ENCODE measurements at places on chromosomes 16 and 17.

DNA sequence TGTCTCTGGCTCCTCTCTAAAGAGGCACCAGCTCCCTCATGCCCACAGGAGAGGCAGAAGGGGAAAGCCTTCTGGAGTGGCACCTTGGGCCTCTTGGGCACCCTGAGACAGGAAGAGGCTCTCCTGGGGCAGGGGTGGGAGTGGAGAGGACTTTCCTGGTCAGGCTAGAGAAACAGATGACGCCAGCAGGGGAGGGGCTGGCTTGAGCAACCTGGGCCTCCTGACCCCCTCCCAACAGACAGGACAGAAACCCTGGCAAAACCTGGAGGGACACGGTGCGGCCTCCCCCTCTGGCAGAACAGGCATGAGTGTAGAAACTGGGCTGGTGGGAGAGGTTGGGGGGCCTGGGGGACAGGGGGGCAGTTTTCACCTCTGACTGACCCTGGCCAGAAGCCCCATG, 6.1 kb downstream of the SMIM5 start:
- H3K27ac ChIP-seq = no peak overlapping the region
- H3K4me1 ChIP-seq = peaks cover 18% of the 10 kb centered on the region
- no peak overlapping the region for H3K4me3 ChIP-seq

DNA sequence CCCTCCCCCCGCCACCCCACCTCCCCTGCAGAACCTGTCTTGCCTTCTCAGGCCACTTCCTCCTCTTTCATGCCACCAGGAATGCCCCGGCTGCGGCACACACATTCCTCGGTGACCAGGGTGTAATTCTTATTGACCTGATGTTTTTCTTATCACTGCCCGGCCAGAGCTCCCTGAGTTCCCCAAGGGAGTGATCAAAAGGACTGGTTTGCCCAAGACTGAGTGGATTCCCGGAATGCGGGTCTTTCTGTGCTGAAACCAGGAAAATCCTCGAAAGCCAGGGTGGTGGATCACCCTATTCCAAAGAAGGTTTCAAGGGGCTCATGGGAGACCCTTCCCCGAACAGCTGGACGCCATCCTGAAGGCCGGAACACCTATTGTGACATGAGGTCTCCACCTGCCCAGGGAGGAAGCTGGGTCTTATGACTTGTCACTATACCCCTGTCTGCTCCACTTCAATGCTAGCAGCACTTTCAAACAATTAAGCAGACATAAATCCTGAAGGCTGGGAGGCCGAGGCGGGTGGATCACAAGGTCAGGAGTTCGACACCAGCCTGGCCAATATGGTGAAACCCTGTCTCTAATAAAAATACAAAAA, 53.0 kb upstream of the RPL38 start:
- no peaks in the 10 kb centered on the region for H3K27me3 ChIP-seq
- DNase-seq = no peak
- no peaks in the 10 kb centered on the region for H3K4me1 ChIP-seq
- no peak overlapping the region for H3K4me3 ChIP-seq
- H3K36me3 ChIP-seq = no peaks in the 10 kb centered on the region

DNA sequence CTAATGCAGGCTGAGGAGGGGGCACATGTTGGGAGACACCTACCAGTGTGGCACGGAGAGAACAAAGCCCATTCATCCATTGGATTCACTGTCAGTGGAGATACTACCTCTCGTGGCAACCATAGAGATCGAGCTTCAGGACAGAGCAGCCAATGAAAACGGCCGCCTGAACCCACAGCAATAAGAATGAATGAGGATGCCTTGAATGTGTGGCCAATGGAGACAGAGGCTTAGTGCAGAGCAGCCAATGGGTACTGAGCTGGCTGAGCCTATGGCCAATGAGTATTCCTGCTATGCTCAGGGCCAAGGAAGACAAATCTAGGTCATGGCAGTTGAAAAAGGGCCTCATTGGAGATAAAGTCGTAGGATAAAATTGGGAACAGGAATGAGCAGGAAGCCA, 10.9 kb downstream of the ARHGEF15 start:
- H3K36me3 ChIP-seq = no peaks in the 10 kb centered on the region
- no peak overlapping the region for H3K27ac ChIP-seq
- no peak overlapping the region for H3K4me3 ChIP-seq
- peaks cover 16% of the 10 kb centered on the region for H3K27me3 ChIP-seq

DNA sequence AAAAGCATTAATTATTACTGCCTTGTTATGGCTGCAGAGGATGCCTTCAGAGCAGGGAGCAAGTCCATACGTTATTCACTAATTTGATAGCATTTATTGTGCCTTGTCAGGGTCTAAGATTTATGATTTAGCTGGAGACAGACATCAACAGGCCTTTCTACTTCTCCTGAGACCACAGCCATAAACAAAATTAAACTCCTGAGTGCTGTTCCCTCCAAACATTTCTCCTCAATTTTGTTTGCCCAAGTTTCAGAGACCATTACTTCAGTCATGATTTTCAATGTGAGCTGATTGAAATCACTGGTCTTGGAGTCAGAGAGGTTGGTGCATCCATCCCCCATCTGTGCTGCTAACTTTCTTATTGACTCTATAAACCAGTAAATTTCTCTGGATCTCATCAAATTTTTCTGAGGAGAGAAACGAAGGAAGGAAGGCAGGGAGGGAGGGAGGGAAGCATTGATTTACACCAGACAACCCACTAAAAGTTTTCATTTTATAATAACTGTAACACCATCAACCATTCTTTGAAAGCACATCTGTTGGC, 423.6 kb upstream of the CDH11 start:
- H3K4me1 ChIP-seq = peaks cover 38% of the 10 kb centered on the region
- H3K4me3 ChIP-seq = no peak overlapping the region
- H3K36me3 ChIP-seq = no peaks in the 10 kb centered on the region
- H3K27ac ChIP-seq = no peak overlapping the region

GRCh38 chr16:27441998-27442397, 40.0 kb downstream of the IL21R start:
- H3K4me3 ChIP-seq = no peak overlapping the region
- DNase-seq = no peak
- no peak overlapping the region for H3K27ac ChIP-seq
- H3K36me3 ChIP-seq = no peaks in the 10 kb centered on the region
- no peaks in the 10 kb centered on the region for H3K4me1 ChIP-seq

- H3K27me3 ChIP-seq = no peaks in the 10 kb centered on the region
- peak; percentile 84 for DNase-seq
- H3K4me1 ChIP-seq = no peaks in the 10 kb centered on the region
- H3K36me3 ChIP-seq = no peaks in the 10 kb centered on the region
Observed at GRCh38 chr17:9576521-9577372, at the start of gene CFAP52. TSS of gene CFAP52 (plus strand) at chr17:9576642. CDS start at chr17:9576696, 54 bp downstream.

DNA sequence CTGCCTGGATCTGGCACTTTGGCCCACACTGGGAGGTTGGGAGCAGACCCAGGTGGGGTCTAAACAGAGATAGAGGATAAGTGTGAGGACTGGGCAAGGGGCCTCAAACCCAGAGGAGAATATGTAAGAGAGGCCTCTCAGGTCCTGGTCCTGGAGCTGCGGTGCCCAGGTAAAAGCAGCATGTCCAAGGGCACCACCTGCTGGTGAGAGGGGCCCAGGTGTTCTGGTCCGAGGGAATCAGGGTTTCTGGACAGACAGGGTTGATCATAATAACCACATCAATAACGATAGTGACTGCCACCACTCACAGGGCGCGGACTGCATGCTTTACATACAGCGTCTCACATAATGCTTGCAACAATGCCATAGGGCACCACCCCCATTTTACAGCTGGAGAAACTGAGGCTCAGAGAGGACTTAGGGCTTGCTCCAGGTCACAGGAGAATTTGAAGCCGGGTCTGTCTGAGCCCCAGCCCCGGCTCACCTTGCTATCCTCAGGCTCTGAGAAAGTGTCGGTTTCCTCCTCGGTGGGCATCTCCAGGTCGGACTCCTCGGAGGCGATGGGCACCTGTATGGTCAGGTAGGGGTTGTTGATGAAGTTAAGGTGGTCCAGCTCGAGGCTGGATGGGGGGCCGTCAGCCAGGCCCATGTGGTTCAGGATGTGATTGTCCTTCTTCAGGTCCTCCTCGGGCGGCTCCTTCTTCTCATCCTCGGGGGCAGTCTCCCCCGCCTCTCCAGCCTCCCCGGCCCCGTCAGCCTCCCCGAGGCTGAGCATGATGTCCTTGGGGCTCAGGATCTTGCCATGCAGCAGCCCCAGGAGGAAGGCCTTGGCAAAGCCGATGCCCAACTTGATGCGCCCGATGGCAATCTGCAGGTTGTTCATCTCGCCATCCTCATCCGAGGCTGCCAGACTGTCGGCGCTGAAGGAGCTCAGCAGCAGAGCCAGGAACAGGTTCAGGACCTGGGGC, 19.1 kb upstream of the CD79B start:
- DNase-seq = no peak
- no peaks in the 10 kb centered on the region for H3K27me3 ChIP-seq
- H3K4me1 ChIP-seq = peaks cover 10% of the 10 kb centered on the region
- H3K36me3 ChIP-seq = no peaks in the 10 kb centered on the region

DNA sequence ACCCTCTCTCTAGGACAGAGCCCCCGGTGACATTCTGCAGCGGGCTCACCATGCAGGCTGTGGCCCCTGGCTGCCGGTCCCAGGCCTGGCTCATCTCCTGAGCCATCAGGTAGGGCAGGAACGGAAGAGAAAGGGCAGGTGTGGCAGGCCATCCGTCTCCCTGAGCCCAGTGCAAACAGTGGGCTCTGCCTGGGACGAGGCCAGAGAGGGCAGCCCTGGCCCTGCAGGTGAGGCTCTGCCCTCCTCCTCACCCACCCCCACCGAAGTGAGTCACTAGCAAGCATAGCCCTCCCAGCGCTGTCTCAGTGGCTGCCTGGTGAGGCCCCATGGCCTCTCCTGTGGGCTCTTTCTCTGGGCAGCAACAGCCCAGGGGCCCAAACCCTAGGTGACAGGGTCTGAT, 14.5 kb downstream of the OTOP3 start:
- peaks cover 50% of the 10 kb centered on the region for H3K27me3 ChIP-seq
- no peak for DNase-seq

- no peaks in the 10 kb centered on the region for H3K27me3 ChIP-seq
- no peak overlapping the region for H3K4me3 ChIP-seq
- H3K36me3 ChIP-seq = no peaks in the 10 kb centered on the region
- no peak overlapping the region for H3K27ac ChIP-seq
- peaks cover 4% of the 10 kb centered on the region for H3K4me1 ChIP-seq
Observed at GRCh38 chr16:29959293-29959692, 2.6 kb upstream of the TMEM219 start.

DNA sequence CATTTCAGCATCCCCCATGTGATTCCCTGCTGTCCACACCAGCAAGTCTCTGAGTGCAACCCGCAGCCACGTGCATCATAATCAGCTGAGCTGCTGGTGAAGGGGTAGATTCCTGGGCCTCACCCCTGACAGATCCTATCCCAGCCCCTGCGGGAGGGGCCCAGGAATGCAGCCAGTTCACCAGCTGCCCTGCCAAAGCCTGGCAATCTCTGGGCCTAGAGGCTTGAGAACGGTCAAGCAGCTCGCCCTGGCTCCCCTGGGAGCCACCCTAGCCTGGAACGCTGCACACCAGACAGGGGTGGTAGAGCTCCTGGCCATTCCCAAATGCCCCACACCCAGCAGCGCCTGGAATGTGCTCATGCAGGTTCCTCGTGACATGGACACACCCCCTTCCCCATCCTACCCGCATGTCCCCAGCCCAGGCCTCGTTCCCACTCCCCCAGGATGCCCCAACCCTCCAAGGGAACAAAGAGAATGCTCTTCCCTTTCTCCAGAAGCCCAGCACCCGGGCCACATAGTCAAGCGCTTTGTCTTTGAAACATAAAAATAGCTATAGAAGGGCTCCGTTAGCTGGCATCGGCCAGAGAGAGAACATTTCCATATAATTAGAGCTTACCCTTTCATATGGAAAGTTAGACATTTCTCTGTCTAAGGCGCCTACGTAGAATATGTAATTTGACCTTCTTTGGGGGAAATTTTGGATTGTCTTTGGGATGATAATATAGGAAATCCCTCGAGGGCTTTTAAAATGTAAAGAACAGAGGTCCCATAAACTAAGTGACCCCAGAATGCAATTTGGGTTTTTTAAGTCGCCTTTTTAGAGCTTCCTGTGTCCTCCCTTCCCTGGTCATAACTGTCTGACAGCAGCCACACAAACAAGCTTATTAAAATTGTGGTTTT, 3.4 kb downstream of the CEP295NL start:
- H3K27ac ChIP-seq = peak overlapping the region; percentile 32
- no peaks in the 10 kb centered on the region for H3K27me3 ChIP-seq
- H3K4me3 ChIP-seq = no peak overlapping the region

DNA sequence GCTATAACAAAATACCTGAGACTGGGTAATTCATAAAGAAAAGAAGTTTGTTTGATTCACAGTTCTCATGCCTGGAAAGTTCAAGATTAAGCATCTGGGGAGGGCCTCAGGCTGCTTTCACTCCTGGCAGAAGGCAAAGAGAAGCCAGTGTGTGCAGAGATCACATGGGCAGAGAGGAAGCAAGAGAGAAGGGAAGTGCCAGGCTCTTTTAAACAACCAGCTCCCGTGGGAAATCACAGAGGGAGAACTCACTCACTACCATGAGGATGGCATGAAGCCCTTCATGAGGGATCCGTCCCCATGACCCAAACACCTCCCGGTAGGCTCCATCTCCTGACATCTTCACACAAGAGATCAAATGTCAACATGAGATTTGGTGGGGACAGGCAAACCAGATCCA, 501.6 kb downstream of the MAF start:
- DNase-seq = no peak
- H3K4me1 ChIP-seq = no peaks in the 10 kb centered on the region
- no peak overlapping the region for H3K4me3 ChIP-seq

- no peak overlapping the region for H3K27ac ChIP-seq
- peaks cover 21% of the 10 kb centered on the region for H3K4me1 ChIP-seq
- H3K27me3 ChIP-seq = no peaks in the 10 kb centered on the region
- no peaks in the 10 kb centered on the region for H3K36me3 ChIP-seq
- DNase-seq = no peak
Observed at GRCh38 chr16:84544031-84544773, 39.7 kb upstream of the MEAK7 start.

DNA sequence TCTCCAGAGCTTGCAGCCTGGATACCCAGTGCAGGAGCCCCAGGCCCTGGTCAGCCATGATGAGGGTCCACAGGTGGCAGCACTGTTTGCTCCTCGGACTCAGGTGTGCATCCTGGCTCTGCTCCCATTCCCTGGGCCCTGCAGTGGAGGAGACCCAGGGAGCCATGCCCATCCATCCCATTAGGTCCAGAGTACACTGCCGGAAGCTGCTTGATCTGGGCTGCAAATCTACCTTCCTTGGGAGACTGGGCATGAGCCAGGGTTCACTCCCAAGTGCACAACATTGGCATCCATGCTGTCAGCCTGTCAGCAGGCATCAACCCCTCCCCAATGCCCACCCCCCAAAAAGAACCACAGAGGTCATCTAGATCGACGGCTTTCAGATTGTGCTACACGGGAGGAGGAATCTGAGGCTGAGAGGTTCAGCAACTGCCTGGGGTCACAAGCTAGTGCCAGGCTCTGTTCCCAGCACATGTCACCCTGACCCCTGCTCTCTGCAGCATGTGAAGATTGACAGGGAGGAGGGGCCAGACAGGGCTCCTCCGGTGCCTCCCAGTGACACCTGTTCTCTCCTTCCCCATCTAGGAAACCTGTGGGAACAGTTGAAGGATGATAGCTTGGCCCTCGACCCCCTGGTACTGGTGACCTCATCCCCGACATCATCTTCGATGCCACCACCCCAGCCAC, 15.7 kb downstream of the UNC119 start:
- no peak overlapping the region for H3K27ac ChIP-seq
- no peaks in the 10 kb centered on the region for H3K4me1 ChIP-seq
- no peaks in the 10 kb centered on the region for H3K27me3 ChIP-seq
- DNase-seq = no peak
- no peaks in the 10 kb centered on the region for H3K36me3 ChIP-seq

All from cardiac muscle cell (in vitro differentiated cells and primary cell).